GOT3 (cell line): ENCODE measurements at places on chromosomes 11 and 22.
A peak's percentile ranks its signal among the peaks of the same experiment; 100 is the strongest.

DNA sequence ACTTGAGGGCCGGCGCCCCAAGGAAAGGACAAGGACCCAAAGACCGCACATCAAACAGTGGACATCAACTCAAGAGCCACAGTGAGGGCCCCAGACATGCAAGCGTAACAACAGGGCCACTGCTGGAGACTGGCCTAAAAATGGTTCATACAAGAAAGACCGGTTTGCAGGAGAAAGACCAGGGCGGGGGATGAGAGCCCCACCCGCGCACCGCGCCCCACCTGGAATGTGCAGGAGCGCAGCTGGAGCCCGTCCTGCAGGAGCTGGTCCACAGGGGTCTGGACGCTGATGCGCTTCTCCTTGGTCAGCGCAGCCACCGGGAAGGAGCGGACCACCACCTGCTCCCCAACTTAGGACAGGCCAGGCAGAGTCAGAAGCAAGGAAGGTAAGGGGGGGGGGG lies 13.9 kb downstream of the SBF1 start:
- no peak for DNase-seq

DNA sequence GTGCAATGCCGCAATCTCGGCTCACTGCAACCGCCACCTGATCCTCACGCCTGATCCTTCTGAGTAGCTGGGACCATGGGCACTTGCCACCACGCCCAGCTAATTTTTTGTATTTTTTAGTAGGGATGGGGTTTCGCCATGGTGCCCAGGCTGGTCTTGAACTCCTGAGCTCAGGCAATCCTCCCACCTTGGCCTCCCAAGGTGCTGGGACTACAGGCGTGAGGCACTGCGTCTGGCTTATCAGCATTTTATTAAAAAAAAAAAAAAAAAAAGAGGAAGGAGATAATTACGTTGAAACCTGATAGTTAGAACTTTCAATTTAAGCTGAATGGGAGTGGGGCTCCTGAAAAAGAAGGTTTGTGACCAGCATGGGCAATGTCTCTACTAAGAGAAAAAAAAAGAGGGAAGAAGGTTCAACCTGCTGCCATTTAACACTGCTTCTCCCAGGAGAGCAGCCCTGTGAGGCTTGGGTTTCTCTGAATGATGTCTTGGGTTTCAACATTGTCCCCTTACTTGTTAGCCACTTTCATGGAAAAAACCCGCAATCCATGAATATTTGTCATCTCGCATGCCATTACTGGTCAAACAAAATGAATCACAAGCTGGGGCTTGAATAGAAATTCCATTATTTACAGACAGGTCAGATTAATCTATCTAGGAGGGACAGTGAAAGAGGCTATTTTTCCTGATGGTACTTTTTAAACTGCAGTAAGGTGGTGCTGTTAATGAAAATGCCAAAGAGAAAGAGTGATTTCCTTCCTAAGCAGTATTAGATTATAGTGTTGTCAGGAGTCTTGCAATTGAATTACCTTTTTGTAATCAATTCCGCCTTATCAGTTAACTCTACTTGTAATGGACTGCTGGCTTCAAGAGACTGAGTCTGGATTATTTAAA lies 72.5 kb downstream of the PACS1 start:
- DNase-seq = no peak

DNA sequence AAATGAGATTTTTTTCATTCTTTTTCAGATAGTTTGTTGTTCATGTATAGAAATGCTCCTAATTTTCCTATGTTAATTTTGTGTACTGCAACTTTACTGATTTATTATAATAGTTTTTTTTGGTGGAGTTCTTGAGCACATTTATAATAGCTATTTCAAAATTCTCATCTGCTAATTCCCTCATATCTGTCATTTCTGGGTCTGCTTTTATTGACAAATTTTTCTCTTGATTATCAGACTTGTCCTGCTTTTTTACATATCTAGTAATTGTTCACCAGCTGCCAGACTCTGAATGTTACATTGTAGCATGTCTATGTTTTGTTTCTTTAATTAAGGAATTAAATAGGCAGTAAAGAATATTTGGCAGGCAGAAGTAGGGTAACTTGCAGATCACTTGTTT lies 60.9 kb upstream of the PARVA start:
- no peak for DNase-seq

DNA sequence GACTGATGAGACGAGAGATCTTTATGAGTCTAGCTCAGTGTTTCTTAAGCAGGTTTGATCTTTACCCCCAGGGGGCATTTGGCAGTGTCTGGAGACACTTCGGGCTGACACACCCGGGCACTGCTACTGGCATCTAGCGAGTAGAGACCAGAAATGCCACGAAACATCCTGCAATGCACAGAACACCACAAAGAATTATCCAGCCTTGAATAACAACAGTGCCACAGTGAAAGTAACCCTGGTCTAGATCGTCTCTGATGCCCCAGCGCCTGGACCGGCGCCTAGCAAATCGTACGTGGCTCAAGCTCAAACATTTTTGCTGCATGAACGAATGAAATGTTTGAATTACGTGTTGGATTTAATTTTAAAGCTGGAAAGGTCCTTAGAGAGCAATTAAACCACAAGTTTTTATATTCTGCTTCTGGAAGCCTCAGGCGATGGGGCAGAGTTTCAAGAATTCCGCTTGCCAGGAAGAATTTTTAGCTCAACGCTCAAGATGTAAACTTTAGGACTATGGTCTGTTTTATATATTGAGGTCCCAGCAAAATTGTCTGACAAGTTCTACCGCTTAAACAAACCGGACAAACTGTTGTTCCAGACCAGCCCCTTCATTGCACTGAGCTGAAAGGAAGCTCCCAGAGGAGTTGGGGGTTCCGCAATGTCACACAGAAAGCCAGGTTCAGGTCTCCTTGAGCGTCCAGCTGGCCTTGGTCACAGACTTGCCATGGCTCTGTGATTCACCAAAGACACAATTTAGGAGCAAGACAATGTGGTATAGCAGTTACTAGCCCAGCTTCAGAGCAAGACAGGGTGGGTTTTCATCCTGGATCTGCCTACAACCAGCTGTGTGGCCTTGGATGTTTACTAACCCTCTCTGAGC lies 44.2 kb upstream of the SMTN start:
- peak; percentile 18 for DNase-seq

- DNase-seq = no peak
Measured at GRCh38 chr11:86591631-86592030, 80.8 kb downstream of the ME3 start.

DNA sequence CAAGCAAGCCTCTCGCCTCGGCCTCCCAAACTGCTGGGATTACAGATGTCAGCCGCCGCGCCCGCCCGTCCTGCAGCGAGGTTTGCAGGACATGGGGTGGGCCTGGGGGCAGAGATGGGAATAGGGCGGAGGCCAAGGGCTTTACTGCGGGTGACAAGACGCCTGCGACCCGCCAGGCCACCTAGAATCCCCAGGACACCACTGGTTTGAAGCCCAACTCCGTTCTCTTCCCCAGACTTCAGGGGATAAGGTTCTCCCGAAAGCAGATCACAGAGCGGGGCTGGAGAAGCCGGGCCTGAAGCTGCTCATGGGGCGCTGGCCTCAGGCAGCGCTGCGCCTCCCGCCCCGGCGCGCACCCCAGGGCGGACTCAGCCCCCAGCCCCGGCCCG lies 354 bp downstream of the POLR2L start:
- DNase-seq = no peak

- no peak for DNase-seq
Measured at GRCh38 chr11:17369684-17370243, 18.2 kb downstream of the NCR3LG1 start.

GRCh38 chr22:36323182-36323854 lies 64.4 kb downstream of the MYH9 start:
- DNase-seq = no peak

GRCh38 chr22:20312396-20313191 lies 7.3 kb downstream of the DGCR6L start:
- no peak for DNase-seq

DNA sequence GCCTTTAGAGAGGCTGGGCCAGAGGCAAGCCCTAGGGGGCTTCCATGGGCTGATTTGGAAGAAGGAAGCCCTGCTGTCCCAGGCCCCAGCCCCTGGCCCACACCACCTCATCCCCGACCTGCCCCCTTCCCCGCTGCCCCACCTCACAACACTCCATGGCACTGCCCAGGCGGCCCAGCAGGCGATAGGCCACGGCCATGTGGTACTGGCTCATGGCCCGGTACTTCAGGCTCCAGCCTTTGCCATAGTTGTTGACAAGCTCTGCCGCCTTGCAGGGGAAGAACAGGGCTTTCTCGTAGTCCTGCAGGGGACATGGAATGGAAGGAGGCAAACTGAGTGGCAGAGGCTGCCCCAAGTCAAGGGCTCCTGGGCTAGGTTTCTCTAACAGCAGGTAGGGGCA lies 6.4 kb downstream of the RAPSN start:
- DNase-seq = no peak

DNA sequence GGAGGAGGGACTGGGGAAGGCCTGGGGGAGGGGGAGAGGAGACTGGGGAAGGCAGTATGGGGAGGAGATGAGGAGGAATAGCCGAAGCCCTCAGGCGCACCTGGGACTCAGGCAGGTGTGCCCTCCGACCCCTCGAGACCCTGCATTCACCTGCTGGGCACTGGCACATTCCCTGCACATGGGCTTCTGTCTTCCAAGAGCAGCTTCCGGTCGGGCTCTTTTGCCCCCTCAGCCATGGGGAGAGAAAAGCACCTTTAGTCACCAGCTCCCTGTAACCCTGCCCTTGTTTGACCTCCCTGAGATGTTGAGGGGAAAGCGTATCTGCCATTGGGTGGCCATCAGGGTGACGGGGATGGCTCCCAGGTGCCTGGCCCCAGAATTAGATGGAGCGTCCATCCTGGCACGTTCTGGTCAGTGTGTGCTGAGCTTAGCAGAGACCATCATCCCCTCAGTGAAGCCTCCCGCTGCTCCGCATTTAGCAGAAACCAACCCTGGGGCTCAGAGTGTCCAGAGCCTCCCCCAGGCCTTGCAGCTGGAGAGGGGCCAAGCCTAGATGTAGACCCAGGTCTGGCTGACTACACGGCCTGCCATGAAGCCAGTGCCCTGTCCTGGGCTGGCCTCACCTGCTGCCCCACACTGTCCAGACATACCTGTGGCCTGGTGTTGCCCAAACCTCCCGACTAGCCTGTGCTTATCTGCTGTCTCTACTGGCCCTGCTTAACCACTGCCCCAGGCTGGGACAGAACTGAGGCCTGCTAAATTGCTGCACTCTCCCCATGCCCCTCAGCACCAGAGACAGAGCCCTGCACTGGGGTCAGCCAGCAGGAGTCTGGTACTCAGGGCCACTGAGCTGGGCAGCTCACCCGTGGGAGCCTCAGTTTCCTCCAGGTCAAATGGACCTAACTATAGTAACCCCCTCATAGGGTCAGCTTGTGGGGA lies 6.2 kb downstream of the ANO1 start:
- no peak for DNase-seq

DNA sequence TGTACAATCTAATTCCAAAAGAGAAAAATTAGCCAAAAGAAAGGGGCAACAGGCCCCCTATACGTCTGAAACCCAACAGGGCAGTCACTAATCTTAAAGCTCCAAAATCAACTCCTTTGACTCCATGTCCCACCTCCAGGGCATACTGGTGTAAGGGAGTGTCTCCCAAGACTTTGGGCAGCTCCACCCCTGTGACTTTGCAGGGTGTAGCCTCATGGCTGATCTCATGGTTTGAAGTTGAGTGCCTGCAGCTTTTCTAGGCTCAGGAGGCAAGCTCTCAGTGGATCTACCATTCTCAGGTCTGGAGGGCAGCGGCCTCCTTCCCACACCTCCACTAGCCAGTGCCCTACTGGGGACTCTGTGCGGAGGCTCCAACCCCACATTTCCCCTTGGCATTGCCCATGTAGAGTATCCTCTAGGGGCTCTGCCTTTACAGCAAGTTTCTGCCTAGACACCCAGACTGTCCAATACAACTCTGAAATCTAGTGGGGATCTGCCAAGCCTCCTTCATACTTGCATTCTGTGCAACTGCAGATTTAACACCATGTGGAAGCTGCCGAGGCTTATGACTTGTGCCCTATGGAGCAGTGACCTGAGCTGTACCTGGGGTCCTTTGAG lies 94.5 kb downstream of the TRIM29 start:
- DNase-seq = no peak

- no peak for DNase-seq
Measured at GRCh38 chr22:47598864-47599263, 836.4 kb downstream of the TBC1D22A start.

- DNase-seq = no peak
Measured at GRCh38 chr11:58562375-58562800, 13.3 kb downstream of the LPXN start.

DNA sequence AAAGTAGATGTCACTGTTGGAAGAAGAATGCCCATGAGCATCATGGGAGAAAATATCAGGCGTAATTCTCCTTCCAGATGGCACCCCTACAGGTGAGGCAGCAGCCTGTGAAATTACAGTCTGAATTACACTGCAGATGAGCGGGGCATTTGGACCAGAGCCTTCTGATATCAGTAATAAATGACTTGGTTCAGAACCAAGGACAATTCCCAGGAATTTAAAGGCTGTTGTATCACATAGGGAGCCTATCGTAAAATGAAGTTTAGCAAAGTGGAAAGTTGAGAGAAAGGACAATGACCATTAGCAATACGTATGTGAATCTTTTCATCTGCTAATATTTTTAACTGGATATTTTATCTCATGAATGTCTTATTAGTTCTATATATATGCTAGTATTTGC lies 61.3 kb downstream of the PRMT3 start:
- no peak for DNase-seq

- DNase-seq = no peak
Measured at GRCh38 chr11:10641177-10641911, 52.2 kb downstream of the IRAG1 start.

GRCh38 chr22:35352214-35353111 lies 28.4 kb upstream of the HMOX1 start:
- no peak for DNase-seq

GRCh38 chr11:108351468-108351867 lies 115.9 kb downstream of the C11orf65 start:
- no peak for DNase-seq

DNA sequence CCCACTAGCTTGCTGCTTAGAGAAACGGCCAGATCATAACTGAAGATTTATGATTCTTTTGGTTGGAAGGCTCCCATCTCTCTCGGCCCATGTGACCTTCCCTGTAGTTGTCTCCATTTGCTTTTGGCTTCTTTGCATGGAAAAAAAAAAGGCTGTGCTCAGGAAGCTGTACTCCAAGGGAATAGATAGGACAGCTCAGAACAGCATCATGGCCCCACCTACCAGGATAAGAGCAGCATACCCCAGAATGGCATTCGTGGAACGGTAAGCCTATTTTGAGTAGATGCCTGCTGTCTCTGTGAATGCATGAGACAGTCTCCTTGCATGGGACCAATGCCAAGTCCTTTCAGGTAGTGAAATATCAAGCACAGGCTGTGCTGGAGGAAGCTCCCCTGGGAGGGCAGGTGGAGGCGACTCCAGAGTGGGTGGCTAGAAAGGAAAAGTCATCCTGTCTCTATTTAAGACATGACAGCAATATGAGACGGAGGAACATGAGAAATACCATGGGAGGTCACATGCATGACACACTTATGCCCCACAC lies 94.1 kb upstream of the AMOTL1 start:
- no peak for DNase-seq

GRCh38 chr11:67439321-67440228 lies 2.1 kb upstream of the PTPRCAP start:
- no peak for DNase-seq

GRCh38 chr11:129354691-129355090 lies 21.0 kb upstream of the BARX2 start:
- DNase-seq = no peak

GRCh38 chr11:86910592-86910991 lies 44.6 kb downstream of the FZD4 start:
- no peak for DNase-seq

- DNase-seq = no peak
Measured at GRCh38 chr11:126408901-126409619, 53.6 kb downstream of the ST3GAL4 start.
